Astrocyte (in vitro differentiated cells and primary cell): ENCODE measurements at places on chromosomes 3 and 15.
A peak's percentile ranks its signal among the peaks of the same experiment; 100 is the strongest.

DNA sequence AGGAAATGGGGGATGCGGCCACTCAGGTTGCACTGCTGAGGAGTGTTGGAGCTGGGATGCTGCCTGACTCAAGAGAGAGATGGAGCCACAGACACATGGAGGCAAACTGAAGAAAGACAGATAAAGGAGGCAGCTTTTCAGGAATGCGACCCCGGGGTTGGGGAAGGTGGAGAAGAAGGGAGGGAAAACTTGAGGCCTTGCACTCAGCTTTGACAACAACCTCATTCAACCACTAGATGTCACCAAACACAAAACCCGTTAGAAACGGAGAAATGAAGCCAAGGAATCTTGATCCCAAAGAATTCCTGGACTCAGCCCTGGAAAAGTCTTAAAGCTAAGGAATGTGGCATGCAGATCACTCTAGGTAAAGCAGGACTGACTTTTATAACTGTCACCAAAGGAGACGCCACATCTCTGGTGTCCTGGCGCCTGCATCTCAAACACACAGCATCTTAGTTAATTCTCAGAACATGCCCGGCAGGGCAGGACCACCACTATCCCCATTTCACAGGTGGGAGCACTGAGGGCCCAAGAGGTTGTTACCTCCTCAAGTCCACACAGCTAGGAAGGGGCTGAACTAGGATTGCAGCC is 59.6 kb upstream of the LMCD1 start:
- peak; percentile 67 for DNase-seq

- no peak for DNase-seq
These were observed 76.8 kb upstream of the LRIG1 start for GRCh38 chr3:66577426-66578203.

DNA sequence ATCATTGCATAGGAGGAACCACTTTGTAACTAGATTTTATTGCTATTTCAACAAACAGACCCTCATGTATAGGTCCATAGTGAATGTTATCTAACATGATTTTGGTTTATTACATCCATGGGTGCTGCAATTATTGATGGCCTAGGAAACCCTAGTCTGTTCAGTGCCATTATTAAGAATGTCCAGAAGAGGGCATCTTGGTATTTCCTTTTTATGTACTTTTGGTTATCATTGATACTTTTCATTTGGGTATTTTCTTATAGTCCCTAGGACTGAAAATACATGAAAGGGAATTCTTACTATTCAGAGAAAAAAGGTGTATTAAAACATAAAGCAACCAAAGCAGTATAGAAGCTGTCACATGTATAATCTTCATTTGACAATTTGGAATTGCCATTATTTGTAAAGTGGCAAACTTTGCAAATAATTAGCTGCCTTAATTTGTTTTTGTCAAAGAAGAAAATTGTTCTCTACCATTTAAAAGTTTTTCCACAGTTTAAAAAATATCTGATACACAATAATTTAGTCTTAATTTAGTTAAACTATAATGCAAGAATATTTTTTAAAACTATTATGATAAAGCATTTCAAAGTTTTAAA is 48.7 kb downstream of the CNOT10 start:
- DNase-seq, result peak; percentile 19

GRCh38 chr15:56871185-56871584 is 47.3 kb upstream of the TCF12 start:
- peak; percentile 88 for DNase-seq

GRCh38 chr3:55868347-55868746 is 381.2 kb upstream of the WNT5A start:
- no peak for DNase-seq

GRCh38 chr15:58252586-58253323 is 114.6 kb downstream of the AQP9 start:
- no peak for DNase-seq

DNA sequence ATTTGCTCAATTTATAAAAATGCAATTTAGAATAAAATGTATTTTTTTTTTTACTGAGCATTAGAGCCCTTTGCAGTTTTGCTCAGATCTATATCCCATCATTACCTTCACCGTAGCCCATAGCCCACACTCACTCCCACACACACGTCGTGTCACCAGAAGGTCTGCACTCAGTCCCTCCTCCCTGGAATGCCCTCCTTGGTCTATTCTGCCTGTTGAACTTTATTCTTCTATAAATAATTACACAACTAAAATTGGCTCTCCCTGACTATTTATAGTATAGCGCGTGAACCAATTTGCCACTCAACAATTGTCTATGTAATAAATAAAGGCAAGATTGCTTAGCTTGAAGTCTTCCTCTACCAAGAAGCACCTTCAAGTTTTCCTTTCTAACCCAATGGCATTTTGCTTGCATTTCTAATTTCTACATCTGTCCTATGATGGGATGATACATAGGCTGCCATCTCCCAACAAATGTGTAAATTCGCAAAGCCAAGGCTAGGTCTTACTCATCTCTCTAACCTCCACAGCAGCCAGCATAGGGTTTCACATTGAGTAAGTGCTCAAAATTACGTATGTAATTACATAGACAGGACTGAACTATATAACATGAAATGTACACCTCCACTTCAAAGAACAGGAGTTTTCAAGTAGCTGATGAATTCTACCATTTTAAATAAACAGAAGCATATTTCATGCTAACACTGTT is 172.0 kb upstream of the HES1 start:
- DNase-seq, result no peak

- no peak for DNase-seq
These were observed 71.3 kb downstream of the MBNL1 start for GRCh38 chr3:152339881-152340505.

GRCh38 chr3:14214764-14215163 is 36.1 kb downstream of the LSM3 start:
- DNase-seq, result no peak

- DNase-seq, result no peak
These were observed 84.4 kb downstream of the PLXNA1 start for GRCh38 chr3:127067116-127067910.

DNA sequence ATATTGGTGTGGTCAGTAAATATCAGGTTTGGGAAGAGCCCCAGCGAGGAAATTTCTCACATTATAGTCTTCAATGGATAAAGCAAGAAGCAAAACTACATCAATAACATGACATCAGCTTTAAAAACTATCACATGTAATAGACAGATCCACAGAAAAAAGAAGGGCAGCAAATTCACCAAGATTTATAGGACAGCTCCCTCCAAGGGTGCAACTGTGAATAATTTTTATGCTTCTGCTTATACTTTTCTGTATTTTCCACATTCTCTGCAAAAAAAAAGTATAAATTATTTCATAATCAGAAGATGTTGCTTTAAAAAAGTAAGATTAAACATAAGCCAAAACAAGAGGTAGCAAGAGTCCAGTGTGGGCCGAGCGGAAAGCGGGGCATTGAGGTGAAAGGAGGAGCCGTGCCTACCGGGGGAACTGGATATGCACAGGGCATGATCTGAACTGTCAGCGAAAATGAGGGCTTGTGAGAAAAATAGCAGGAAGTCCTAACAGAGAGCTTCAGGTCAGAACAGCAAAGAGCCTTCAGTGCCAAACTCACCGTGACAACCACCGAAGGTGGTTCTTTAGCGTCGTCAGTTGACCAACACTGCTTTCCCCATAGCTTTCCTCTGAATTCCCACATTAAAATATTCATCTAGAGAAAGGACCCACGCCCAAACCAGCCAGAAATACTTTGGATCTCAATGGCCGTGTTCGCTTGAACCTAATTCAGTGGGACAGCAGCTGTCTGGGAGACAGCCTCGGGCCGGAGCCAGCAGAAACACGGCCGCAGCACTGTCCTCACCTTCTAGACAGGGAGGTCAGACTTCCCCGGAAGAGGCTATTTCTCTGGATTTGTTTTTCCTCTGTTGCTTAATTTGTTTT is 59.8 kb downstream of the FAM174B start:
- no peak for DNase-seq

- no peak for DNase-seq
These were observed 63.0 kb upstream of the ANKRD34C start for GRCh38 chr15:79219393-79220056.

GRCh38 chr3:41247055-41248004 is 48.0 kb downstream of the CTNNB1 start:
- peak; percentile 33 for DNase-seq

DNA sequence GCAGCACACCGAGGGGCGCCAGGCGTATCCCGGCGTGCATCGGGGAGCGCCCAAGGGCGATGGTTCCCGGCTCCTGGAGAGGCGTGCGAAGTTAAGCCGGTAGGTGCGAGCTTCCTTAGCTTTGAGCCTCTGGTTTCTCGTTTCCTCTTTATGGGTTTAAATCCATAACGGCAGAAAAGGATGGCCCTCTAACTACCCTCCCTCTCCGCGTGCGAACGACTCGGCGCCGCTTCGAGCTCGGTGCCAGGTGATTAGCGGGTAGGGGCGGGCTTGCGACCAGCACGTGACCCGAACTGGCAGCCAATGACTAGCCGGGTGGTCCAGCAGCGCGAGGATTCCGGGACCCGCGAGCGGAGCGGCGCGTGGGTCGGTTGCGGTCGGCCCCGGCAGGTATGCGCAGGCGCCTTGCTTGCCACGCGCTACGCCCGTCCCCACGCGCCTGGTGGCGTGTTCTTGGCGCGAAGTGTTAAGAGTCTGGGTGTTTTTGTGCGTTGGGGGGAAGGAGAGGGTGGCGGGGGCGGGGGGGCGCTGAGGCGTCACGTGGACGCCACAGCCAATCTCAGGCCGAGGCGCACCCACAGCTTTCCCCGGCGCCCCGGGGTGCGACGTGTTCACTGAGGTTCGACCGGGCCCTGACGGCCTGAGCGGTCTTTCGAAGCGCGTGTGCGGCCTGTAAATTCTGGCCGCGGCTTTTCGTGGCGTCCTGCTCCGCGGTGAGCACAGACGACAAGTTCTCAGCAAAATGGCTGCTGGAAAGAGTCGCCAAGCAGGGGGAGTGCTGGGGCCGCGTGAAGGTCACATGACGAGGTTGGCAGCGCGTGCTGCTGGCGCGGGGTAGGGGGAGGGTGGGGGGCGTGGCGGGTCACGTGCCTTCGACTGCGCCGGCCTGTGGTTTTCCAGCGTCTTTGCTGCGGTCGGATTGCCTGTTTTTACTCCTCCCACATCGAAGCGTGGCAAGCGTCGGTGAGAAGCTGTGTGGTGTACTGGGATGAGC is 38.7 kb upstream of the MGA start:
- peak; percentile 80 for DNase-seq

GRCh38 chr3:123130079-123130750 is 63.4 kb downstream of the PDIA5 start:
- no peak for DNase-seq

GRCh38 chr15:85687329-85687728 is 107.4 kb downstream of the KLHL25 start:
- DNase-seq, result no peak

DNA sequence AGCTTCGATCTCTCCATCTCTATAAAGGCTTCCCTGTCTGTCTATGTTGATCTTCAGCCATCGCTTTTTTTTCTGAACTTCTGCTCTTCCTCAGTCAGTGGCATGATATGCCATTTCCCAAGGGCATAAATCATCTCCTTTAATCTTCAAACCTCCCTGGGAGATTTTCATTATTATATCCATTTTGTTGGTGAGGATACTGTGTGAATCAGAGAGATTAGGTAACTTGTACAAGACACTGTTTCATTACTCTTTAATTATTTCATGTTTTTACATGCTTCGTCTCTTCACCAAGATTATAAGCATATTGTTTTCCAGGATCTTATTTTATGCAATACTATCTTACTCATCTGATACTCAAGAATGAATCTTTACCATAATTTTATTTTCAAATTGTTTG is 124.8 kb upstream of the ATP11B start:
- DNase-seq, result no peak

GRCh38 chr3:29805757-29806156 is 524.9 kb downstream of the RBMS3 start:
- peak; percentile 8 for DNase-seq

- DNase-seq, result no peak
These were observed 49.0 kb upstream of the ZNF280D start for GRCh38 chr15:56782306-56782705.

DNA sequence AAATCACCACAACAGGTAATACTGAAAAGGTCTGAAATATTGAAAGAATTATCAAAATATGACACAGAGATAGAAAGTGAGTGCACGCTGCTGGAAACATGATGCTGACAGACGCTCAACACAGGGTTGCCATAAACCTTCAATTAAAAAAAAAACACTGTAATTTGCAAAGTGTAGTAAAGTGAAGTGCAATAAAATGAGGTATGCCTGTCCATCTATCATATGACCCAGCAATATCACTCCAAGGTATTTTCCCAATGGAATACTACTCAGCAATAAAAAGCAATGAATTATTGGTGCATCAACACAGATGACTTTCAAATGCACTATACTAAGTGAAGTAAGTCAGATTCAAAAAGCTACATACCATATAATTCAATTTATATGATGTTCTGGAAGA is 47.6 kb upstream of the SLC12A8 start:
- DNase-seq, result no peak

- no peak for DNase-seq
These were observed 57.1 kb downstream of the LMLN start for GRCh38 chr3:198017090-198017489.

DNA sequence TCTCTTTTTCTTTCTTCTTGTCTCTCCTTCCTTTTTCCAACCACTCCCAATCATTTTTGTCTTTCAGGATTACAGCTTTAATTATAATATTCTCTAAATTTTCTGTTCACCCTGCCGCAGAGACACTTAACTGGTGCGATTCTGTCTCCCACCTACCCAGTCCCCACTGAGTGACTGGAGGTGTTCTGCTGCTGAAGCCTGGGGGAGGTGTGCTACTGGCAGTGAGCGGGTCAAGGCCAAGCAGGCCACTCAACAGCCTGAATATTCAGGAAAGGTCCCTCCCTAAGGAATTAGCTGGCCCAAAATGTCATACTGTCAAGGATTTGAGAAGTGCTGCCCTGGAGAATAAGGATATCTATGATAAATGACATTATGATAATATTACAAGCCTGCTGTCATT is 126.5 kb downstream of the GABRG3 start:
- no peak for DNase-seq

DNA sequence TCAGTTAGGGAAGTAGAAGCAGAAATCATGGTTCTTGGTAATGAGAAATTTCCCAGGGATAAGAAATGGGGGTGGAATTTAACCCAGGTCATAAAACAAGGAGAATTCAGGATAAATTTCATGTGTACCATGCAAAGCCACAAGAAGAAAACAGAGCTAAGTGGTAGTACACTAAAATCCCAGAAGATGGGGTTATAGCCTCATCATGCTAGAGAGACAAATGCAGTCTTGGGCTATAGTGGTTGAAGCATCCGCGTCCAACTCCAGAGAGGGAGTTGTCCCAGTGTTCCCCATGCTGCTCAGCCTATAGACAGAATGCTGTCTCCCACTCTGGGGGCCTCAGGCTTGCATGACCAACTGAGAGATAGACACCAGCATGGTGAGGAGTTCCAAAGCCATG is 36.2 kb upstream of the CLRN1 start:
- DNase-seq, result peak; percentile 40
